ENCODE measurements at places on chromosomes 2 and 18.

- DNase-seq: no peak
These were observed 9.8 kb upstream of the DNAJC27 start for GRCh38 chr2:24981411-24982136.

DNA sequence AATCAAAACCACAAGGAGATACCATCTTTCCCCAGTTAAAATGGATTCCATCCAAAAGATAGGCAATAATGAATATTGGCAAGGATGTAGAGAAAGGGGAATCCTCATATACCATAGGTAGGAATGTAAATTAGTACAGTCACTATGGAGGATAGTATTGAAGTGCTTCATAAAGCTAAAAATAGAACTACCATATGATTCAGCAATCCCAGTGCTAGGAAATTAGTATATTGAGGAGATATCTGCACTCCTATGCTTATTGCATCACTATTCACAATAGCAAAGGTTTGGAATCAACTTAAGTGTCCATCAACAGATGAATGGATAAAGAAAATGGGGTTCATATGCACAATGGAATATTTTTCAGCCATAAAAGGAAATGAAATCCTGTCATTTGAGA is 251.2 kb downstream of the ZNF804A start:
- no peak for DNase-seq

- no peak for DNase-seq
These were observed 81.1 kb downstream of the TRABD2A start for GRCh38 chr2:84799772-84800171.

DNA sequence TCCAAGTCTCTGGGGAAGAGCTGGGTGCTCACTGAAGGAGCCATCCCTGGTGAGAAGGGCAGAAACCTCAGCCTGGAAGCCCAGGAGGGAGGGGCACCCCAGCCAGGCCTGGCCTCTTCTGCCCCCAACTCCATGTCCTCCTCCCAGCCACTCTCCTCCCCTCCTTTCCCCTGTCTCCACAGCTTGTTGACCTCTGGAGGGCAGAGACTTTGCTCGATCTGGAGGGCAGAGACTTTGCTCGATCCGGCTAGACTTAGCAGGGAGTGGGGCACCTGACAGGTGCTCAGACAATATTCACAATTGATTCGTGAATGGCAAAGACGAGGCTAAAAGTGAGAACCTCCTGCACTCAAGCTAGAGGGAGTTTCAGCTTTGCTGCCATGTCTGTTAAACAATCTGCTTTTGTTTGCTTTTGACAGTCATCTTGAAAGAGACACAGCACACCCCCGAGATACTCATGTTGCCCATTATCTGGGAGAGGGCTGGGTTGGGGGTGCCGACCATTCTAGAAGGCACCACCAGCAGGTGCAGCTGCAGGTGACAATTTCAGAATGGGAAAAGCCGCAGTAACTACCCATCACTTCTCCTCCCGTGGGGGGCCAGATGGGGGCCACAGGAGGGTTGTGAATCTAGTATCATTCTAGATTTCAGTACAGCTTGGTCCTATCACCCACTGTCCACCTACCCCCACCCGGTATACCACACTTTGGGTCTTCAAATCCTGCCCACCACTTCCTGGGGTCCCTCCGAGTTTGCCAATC is 54.8 kb downstream of the DNMT3A start:
- no peak for DNase-seq

DNA sequence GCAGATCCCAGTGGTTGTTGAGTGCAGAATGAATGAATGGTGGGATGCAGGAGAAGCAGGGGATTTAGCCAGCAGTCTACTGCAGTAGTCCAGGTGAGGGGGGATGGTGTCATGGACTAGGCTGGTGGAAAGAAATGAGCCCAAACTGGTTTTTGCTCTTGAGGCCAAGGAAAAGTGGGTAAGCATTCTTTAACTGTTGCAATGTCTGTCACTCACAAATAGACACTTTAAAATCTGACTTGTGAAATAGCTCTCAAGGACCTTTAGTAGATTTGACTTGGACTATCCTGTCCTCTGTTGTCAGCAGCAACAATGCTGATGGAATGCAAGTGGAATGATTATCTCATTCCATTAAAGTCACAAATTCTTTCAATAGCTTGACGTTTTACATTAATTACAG is 37.5 kb upstream of the STK17B start:
- DNase-seq: no peak

DNA sequence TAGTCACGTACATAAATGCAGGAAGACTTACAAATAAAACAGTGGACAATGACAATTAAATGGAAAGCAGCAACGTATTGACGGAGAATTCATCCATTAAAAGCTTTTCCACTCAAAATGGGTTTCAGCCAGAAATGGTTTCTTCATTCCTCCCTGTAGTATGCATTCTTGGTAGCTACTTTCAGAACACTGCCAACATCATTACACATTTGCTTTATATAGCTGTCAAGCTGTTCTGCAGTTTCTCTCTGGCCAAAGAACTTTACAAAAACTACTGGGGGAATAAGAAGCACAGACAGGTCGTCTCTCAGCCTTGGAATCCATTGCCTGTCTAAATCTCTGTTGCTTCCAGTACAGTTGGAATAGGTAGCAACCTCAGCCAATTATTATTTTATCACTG is 84.1 kb upstream of the NCKAP5 start:
- no peak for DNase-seq

DNA sequence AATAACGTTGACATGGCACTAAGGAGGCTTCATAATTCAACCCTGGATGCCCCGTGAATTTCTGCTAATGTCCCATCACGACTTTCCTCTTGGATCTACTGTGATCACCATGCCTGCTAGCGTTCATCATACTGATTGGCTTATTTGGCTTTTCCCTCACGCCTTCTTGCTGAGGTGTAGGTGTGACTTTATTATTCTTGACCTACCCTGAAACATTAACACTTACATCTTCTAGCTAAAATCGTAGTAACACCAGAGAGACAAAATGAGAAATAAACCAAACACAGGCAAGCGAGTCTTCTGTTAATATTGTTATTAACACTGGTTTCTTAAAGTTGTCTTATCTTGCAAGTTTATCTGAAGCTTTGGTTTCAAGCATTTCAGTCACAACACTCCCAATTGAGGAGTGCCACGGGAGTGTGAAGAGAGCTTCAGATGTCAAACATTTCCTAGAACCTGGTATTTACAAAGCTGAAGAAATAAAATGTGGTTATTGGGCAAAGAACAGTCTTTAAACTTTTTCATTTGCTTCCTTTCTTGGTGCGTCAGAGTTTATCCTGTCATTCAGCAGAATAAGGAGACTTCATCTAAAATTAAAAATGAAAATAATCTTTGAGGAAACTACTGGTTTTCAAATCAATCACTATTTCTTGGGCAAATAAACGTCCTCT is 15.4 kb upstream of the STAT1 start:
- no peak for DNase-seq

DNA sequence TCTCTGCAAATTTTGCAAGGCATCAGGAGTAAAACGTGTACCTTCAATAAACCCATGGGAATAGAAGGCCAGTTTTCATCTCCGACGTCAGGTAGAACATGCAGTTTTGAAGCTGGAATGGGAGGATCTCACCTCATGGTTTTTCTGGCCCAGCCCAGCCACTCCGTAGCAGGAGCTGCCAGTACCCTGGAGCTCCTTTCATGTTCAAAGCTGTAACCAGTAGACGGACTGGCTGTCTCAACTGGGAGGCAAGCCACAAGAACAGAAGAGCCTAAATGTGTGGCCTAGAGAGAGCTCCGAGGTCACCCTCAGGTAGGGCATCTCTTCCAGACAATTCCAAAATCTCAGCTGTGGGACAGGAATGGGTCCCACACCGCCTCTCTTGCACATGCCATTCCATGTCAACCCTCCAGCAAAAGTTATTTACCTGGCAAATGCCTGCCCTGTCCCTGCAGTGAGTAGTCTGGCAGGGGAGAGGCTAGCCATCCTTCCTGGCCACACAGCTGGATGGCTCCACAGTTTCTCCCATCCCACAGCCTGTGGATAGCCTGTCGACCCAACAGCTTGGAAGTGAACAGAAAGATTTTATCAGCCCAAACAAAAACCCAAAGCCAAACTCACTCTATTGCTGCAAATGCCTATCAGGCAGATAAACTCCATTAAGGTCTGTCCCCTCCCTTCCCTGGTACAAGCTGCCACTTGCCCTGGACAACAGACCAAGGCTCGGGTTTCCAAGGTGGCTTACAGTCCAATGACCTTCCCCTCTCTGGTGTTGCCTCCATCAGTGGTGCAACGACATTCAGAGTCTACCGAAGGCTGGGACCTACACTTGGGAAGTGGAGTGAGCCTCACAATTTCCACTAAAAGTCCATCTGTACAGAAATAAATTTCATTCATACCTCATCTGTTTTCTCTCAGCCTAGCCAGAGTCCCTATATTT is 27.8 kb downstream of the CRACDL start:
- DNase-seq: no peak
